Activated T-helper 2 cell treated with anti-CD3 and anti-CD28 coated beads, Interferon-gamma antibody, Interleukin-2, Interleukin-4, amounts not matched to agents 10 μg/mL and 5 μg/mL and 100 μg/mL, durations not matched to agents 14 hours and 24 hours and 36 hours (primary cell): ENCODE measurements at places on chromosomes 4 and X. TPM values are rescaled to one million over a fixed set of nuclear protein-coding genes. Genes with fewer than 3 reads are reported as not detected.

Gene MGARP
- total RNA-seq = not detected in 2 replicates

Gene NR3C2
- total RNA-seq = 0.21 and 0.32 TPM in 2 replicates

Gene HSFX1
- total RNA-seq = 0.57 and 1.2 TPM in 2 replicates

Gene SHROOM4
- total RNA-seq = not detected in 2 replicates

Gene FAT4
- total RNA-seq = not detected in 2 replicates
